ENCODE measurements at places on chromosomes 11 and 22.

- DNase-seq = no peak
Measured at GRCh38 chr11:65767406-65767805, 13.4 kb downstream of the AP5B1 start.

DNA sequence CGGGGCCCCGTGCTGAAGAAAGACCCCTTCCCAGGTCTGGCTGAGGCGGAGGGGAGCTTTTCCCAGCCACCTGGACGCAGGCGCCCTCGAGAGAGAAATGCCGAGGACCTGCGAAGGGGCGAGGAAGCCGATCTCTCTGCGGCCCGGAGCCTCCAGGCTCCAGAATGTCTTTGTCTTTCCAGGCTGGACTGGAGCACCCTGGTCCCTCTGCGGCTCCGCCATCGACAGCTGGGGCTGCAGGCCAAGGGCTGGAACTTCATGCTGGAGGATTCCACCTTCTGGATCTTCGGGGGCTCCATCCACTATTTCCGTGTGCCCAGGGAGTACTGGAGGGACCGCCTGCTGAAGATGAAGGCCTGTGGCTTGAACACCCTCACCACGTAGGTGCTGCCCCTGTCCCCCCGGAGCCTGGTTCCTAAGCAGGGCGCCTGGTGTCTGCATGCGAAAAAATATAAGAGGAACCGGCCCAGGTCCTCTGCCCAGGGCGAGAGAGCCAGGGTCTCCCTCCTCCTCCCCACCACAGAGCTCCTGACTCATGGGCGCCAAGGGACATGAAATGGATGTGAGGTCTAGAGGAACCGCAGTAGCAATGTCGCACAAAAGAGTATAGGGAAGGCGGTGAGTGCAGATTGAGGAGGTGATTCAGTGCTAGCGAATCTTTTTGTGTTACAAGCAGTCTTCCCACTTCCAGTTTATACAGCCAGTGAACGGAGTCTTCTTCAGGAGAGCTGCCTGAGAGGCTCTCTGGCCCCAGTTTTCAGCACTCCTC is 11.0 kb downstream of the GLB1L2 start:
- DNase-seq = no peak

DNA sequence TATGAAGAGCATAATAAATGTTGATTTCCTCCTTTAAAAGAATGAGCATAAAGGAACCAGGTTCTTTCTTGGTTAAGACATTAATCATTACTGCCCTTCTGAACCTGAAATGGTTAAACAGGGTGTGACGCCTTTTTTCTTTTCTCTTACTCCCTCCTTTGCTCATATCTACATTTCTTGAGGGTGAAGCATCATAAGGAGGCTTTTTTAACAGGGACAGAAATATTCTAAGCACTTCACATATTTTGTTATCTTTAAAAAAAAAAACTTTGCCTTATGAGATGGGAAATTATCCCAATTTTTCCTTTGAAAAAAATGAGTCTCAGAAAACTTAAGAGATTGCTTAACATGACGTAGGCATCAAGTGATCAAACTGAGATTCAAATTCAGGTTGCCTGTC is 1036.3 kb upstream of the TENM4 start:
- DNase-seq = no peak

DNA sequence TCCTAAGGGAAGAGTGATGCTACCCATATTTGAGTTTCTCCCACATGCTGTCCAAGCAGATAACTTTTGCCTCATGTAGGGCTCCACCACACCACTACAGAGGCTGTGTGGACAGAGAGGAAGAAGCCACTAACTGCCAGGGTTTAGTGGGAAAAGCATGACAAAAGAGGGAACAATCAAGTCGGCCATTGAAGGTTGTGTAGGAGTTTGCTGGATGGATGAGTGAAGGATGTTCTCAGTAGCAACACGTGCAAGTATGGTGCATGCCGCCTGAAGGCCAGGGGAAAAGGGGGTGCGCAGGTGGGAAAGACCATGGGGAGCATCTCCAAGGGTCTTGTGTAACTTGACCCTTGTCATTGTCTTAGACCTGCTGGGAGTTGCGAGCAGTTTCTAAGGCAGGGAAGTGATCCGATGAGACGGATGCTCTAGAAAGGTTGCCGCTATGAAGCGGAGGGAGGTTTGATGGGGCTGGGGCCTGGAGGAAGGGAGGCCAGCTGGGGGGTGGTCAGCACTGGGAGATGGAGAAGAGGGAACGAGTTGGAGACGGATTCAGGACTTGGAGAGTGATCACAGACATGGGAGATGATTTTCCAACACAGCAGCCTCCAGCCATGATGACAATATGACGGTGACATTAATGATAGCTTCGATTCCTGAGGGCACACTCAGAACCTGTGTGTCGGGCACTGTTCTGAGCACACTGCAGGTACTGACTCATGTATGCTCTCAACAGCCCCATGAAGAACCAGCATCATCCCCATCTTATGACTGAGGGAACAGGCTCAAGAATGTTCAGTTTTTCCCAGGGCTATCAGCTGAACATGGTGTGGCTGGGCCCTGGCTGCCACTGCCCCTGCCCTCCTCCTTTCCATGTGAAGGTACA is 53.7 kb downstream of the CD6 start:
- no peak for DNase-seq

DNA sequence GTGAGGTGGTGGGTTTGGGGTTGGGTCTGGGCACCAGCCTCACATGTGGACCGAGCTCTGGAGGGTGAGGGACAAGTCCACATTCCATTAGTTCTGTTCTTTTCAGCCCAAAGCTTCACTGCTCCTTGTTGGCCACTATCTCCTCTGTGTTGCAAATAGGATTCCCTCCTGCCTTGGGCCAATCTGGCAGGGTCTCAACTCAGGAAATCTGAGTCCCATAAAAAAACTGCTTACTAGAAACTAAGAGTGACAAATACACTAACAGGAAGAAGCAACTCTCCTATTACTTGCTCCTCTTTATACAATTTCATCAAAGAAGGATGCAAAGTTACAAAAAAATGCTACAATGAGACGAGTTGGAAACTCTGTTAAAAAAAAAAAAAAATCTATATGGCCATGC is 66.2 kb upstream of the CSNK1E start:
- no peak for DNase-seq

DNA sequence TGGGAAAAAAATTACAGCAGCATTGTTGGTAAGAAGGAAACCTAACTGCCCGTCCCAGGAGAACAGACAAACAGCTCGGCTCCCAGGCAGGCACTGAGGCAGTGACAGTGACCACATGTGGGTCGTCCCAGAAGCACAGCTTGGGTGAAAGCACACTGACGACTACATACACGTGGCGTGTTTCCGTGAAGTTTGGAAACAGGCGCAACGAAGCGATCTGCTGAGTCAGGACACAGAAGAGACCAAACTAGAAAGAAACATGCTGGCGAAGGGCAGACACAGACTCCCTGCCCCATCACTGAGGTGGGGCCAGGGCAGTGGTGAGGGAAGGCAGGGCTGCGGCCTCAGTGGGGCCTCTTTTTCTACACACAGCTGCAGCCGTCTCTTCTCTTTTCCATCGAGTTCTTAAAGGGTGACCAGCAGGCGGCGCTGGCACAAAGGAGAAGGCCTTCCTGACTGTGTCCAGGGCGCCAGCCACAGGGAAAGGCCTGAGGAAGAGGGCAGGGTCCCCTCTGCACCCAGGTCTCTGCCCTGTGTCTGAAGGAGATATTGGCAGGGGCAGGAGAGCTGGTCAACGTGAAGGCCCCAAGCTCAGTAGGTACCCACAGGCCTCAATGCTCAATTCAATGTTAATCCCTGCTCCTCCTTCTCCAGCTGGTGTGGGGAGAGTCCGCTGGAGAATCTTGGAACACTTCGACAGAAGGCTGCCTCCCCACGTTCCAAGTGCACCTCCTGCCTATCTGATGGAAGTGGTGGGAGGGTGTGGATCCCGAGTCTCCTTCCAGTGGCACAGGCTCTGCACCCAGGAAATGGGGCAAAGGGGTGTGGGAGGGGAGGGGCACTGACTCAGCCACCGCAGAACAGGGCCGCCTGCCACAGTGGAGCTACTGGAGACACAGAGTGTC is 19.9 kb downstream of the CARS1 start:
- no peak for DNase-seq

GRCh38 chr22:25695146-25695545 is 46.8 kb upstream of the MYO18B start:
- DNase-seq = no peak

DNA sequence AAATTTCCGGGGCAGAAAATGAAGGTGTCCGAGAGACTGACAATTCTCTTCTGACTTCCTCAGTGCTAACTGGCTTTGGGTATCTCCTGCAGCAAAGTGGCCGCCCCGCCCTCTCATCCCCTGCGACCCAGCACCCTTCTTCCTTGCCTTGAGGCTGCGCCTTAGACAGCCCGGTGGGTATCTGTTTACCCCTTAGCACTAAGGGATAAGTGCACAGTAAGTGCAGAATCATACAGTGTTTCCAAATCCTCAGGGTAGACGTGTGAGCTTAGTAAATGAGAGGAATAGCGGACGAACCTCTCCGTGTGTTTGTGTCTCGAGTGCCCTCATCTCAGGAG is 368 bp upstream of the CHORDC1 start:
- no peak for DNase-seq

GRCh38 chr11:128840137-128840536 is 27.0 kb downstream of the KCNJ1 start:
- no peak for DNase-seq

DNA sequence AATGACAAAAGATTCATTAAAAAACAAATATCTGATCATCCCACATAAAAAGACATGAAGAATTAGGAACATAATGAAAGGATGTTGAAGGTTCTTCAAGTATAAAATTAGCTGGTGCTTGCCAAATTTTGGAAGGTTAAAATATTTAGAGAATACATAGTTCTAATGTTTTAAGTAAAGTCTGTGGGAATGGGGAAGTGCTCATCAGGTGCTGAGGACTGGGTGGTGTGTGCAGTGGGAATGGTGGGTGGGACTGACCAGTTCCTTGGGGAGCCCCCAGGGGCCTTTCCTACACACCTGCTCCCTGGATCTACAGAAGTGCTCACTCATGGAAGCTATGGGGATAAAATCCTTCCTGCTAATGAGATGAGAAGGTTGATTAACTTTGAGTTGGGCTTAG is 11.8 kb downstream of the LDLRAD3 start:
- DNase-seq = no peak

DNA sequence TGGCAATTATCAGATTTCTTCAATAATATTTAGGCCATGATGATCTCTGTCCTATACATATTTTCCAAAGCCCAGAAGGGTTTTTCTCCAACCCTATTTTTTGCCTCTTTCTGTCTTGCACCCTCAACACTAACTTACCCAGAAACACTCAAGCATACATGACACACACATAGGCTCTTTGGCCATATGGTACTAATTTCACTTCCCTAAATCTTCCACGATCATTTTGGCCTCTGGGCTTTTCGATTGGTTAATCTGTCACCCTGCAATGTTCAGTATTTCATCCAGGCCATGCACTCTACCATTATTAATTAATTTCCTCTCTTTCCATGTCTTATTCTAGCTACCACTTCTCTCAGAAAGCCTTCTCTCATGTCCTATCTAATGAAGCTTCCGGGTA is 59.8 kb downstream of the LUZP2 start:
- no peak for DNase-seq

- no peak for DNase-seq
Measured at GRCh38 chr22:32994898-32995297, 63.3 kb downstream of the SYN3 start.

GRCh38 chr22:37077802-37078448 is 26.4 kb downstream of the KCTD17 start:
- DNase-seq = no peak

- no peak for DNase-seq
Measured at GRCh38 chr11:109865548-109866186, 227.5 kb upstream of the ZC3H12C start.

- DNase-seq = no peak
Measured at GRCh38 chr11:44621784-44622183, 56.3 kb downstream of the CD82 start.

DNA sequence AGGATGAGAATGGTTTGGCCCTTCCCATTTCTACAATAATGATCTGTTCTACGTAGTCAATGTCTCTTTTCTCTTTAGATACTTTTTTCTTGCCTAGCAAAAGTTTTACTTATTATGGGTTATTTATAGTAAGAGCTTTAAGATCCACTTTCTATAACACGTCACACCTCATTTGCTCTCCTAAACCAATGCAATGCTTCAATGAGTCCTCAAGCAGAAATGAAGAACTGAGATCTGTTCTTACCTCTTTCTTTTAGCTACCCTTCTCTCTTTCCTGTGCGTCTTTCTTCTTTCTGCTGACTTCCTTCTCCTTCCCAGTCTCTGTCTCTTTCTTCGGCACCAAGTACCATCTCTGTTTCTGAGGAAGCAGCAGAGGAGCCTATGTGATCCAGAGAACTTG is 61.8 kb downstream of the SNX19 start:
- no peak for DNase-seq

DNA sequence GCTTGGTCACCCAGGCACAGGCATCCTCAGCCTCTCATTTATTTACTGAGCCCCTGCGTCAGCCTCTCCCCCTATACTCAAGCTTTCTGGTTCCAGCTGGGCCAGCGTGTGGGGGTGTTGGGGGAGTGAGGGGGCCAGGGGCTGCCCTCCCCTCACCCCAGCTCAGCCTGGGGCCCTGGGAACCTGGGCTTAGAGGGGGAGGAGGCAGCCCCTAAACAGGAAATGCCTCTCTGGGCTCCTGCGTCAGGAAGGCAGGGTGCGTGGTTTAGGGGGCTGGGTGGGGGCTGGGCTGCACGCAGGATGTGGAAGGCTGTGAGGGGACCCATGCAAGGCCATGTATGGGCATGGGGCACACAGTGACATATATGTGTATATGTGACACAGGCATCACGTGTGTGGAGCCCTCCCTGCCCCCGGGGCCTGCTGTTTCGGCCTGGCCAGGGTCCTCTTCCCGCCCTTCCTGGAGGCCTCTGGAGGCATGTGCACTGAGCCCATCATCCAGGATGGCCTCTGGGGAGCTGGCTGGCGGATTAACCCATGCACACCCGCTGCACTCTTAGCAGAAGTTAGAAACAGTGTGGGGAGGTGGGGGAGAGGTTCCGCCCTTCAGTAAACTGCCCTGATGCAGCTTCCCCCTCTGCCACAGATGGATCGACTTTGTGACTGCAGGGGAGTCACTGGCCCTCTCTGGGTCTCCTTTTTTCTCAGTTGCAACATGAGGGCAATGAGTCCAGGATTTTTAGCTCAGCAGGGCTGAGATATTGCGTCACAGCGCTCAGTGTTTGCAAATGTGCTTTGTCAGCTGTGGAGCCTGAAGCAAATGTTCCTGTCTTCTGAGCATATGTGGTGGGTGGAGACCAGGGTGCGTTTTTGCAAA is 1.1 kb upstream of the CD248 start:
- no peak for DNase-seq

DNA sequence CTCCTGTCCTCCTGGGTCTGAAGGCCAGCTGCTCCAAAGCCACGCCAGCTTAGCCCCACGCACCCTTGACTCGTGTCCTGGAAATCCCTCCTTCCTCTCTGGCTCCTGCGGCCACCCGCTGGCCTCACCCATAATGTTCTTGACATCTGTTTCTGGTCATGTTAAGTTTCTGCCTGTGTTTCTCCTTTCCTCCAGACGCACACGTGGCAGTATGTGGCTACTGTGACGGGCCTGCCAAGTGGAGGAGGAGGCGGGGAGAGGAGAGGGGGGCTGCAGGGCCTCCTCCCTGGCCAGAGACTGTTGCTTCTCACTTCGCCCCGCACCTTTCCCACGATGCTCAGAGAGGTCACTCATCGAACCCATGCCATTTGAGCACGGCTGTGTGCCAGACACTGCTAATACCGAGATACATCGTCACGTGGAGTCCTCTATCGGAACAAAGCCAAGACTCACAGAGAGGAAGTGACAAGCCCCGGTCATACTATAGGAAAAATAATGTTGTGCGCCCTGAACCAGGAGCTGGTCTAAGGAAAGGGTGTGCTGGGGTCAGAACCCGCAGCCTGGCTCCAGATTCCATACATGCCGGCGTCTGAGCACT is 11.5 kb downstream of the C1QTNF6 start:
- no peak for DNase-seq
